ENCODE measurements at places on chromosomes 12 and 14.

DNA sequence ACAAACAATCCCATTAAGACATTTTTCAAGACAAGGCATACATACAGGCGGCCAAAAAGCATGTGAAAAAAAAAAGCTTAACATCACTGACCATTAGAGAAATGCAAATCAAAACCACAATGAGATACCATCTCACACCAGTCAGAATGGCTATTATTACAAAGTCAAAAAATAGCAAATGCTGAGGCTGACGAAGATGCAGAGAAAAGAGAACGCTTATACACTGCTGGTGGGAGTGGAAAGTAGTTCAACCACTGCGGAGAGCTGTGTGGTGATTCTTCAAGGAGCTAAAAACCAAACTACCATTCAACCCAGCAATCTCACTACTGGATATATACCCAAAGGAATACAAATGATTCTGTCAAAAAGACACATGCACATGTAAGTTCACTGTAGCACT, 216.7 kb downstream of the FOXG1 start:
- no peak for DNase-seq

DNA sequence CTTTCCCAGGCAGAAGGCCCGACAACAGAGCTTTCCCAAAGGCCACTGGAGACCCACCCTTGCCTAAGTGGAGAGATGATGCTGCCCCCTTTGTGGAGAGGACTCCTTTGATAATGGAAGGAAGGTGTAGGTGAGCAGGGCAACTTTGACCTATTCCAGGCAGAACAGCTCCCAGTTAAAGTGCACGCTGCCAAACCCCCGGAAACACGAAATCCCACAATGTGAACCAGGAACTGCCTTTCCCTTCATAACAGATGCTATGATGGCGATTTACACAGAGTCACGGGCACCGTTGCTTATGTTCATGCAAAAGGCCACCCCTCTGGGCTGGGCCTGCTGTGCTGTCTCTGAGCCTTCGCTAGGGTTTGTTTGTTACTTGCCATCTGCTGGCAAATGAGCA, 34.6 kb downstream of the PRIMA1 start:
- no peak for DNase-seq

DNA sequence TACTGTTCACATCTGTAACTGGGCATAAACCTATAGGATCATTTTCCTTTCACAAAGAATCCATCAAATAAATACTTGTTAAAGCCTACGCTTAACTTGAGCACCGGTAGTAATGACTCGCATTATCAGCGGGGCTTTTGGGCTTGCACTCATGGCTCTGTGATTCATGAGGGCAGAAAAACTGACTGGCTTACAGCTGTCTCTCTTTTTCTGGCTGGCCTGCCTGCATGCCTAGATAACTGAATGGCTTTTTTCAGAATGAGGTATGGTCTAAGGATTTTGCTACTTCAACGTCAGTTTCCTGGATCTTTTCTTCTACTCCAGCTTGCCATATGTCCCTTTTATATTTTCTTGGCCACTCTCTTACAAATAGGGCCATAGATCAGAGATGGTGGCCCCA, 531.1 kb downstream of the NRXN3 start:
- DNase-seq: no peak

- no peak for DNase-seq
Measured at GRCh38 chr14:64993266-64993930, 6.7 kb downstream of the FNTB start.

GRCh38 chr12:114903083-114903691, 219.2 kb upstream of the TBX3 start:
- no peak for DNase-seq

DNA sequence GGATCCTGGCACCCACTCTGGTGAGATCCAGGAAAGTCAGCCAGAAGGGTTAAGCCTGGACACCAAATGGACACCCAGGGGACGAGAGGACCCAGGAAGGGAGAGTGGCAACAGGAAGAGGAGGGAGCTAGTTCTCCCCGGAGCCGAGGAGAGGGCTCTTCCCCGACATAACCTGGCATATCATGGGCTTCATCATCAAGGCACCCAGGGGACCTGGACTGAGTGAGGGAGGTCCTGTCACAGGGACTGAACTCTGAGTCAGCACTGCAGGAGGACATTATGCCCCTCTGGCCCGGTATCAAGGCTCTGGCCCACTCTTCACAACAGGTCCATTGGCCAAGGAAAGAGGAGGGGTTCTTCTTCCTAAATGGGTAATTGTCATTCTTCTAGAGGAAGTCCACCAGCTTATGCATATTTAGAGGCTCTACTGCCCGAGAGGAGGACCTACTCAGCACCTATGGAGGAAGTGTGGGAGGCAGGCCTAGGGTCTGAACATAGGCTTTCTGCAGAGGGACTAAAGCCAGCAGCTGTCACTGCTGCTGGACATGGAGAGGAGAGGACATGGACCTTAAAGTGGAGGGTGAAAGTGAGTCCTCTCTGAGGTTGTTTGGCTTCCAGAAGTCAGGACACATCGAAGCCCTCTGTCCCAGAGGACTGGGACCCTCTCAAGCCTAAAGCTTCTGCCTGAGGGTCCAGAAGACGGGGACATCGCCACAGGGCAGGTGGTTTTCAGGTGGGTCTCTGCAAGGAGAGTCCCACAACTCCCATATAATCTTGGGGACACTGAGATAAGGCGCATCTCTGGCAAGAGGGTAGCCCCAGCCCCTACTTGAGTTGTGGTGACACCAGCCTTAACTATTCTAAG, 18.6 kb downstream of the ISCA2 start:
- DNase-seq: no peak
